CD14-positive monocyte (primary cell): ENCODE measurements at places on chromosomes 4 and X.

GRCh38 chr4:137768881-137769280 lies 236.6 kb upstream of the PCDH18 start:
- no peak for DNase-seq

DNA sequence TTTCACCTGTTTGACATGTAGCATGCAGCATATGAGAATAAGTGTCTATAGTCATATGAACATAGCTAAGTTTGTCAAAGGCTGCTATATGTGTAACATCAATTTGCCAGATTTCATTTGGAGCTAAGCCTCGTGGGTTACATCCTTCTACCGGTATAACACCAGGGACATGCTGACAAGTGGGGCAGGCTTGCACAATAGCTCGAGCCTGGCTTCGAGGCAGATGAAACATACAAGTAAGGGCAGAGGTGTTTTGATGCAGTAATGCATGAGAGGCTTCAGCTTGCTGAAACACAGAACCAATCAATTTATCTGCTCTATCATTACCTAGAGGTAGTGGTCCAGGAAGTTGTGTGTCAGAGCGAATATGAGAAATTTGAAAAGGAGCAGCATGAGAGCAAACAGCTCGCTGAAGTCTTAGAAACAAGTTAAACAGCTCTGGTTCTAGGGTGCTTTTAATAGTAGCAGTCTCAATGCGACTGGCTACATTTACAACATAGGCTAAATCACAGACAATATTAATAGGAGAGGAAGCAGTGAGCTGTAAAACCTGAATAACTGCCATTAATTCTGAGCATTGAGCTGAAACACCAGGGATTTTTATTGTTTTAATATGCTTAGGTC lies 14.9 kb upstream of the UGDH start:
- DNase-seq = no peak

- DNase-seq = no peak
Measured at GRCh38 chr4:123390846-123391456, 5.6 kb upstream of the SPRY1 start.

DNA sequence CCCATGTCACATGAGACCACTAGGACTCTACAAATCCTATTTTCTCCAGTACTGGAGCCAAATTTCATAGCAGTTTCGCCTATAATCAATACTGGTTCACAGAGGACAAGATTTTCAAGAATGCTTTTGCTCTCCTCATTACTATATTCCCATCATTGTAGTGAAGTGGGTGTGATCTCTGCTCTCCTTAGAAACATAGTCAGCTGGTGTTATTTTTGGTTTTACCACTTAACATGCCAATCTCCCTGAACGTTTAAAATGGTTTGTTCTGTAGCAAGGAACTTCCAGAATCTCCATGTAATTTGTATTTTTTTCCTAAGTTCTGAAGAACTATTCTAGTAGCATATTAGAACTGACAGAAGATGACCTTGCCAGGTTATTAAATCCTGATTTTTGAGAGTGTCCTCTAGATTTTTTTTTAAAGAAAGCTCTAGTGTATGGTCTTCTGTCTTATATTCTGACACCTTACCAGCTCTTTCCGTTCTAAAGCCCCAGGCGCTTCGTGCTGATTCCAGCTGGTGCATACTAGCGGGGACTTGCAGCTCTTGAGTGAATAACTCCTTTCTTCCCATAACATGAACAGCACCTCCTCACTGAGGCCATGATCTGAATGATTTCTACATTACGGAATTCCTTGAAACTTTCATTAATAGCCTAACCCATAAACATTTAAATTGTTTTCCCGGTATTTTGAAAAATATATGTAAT lies 1372.9 kb downstream of the TECRL start:
- DNase-seq = no peak

DNA sequence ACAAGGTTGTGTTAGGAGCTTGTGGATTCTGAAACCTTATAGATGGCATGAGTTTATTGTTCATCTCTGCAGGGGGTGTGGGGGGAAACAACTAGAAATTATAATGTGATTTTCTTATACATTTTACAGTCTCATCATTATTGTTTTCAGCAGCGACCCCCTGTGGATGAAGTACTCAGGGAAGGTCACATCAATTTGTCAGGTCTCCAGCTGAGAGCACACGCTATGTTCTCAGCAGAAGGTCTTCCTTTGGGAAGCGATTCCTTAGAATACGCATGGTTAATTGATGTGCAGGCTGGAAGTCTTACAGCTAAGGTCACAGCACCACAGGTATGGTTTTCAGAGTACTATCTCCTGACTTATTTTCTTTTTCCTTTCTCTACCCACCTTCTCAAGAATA lies 72.2 kb downstream of the BLTP1 start:
- DNase-seq = no peak

DNA sequence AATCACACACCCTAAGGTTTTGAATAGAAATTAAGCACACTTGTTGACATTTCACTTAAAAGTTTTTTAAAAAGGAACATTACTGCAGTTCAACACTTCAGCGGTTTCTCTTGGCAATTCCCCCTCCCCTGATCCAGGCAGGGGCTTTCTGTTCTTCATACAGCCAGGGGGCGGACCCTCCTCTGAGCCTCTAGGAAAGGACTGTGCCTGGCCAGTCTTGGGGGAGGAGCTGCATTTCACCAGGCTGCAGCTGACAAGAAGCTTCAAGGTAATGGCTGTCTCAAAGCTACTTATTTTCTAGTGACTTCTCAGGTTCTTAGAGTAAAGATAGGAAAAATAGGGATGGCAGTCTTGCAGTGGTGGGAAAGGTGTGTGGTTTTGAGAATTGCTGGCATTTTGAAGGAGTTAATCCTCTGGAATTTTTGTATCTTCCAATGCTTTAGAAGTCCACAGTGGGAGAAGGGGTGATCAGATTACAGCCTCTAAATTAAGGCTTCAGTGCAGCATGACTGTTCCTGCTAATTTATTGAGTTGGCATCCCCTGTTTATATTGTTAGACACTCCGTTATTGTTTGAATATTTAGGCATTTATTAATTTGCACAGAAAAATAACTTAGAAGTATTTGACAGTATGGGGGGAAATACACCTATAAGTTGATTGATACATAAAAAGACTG lies 33.5 kb downstream of the PWWP3B start:
- no peak for DNase-seq
